ENCODE measurements at places on chromosomes 13 and 19.

GRCh38 chr13:31022928-31023530 lies 90.6 kb downstream of the TEX26 start:
- no peak for DNase-seq

DNA sequence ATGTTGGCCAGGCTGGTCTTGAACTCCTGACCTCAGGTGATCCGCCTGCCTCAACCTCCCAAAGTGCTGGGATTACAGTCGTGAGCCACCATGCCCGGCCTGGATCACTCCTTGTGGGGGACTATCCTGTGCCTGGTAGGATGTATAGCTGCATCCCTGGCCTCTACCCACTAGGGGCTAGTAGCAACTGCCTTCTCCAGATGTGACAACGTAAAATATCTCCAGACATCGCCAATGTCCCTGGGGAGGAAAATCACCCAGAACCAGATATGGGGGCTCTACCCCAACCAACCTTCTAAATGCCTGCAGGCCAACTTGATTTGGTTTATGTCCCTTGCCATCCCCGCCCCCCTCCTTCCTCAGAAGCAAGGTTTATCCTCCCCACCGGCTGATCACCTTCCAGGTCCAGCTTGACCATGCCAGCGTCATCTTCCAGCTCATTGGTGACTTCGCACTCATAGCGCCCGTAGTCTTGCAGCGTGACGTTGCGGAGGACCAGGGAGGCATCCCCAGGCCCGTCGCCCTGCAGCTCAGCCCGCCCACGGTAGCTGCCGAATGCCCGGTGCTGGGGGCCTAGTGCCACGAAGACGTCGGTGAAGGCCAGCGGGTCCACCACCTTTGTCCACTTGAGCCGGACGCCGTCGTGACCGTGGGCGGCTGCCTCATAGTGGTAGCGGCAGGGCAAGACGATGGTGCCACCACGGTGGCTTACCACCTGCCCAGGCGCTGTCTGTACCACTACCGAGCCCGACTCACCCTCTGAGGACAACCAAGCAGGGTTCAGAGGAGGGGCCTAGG lies 12.5 kb downstream of the TM6SF2 start:
- DNase-seq = no peak

DNA sequence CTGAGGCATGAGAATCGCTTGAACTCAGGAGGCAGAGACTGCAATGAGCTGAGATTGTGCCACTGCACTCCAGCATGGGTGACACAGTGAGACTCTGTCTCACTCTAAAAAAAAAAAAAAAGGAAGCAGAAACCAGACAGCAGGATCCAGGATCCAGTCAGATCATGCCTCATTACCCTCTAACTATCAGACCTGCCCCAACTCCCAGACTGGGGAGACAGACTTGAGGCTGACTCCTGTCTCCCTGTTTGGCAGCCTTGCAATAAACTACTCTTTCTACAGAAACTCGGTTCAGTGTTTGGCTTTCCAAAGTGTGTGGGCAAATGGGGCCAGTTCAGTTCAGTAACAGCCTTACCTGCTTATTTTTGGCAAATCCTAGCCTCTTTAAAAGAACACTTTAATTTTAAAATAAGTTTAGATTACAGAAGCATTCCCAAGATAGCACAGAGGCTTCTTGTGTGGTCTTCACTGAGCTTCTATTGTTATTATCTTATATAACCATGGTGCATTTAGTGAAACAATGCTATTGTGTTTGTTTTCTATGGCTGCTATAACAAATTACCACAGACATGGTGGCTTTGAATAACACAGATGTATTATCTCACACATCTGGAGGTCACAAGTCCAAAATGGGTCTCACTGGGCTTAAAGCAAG lies 18.5 kb downstream of the RASL11A start:
- DNase-seq = no peak

GRCh38 chr19:55581823-55582223 lies 1.2 kb upstream of the ZNF579 start:
- DNase-seq = no peak

- DNase-seq = no peak
These were observed 38.8 kb downstream of the SHISA2 start for GRCh38 chr13:26012995-26013394.

- DNase-seq = no peak
These were observed 615.5 kb upstream of the KLHL1 start for GRCh38 chr13:70723732-70724131.

DNA sequence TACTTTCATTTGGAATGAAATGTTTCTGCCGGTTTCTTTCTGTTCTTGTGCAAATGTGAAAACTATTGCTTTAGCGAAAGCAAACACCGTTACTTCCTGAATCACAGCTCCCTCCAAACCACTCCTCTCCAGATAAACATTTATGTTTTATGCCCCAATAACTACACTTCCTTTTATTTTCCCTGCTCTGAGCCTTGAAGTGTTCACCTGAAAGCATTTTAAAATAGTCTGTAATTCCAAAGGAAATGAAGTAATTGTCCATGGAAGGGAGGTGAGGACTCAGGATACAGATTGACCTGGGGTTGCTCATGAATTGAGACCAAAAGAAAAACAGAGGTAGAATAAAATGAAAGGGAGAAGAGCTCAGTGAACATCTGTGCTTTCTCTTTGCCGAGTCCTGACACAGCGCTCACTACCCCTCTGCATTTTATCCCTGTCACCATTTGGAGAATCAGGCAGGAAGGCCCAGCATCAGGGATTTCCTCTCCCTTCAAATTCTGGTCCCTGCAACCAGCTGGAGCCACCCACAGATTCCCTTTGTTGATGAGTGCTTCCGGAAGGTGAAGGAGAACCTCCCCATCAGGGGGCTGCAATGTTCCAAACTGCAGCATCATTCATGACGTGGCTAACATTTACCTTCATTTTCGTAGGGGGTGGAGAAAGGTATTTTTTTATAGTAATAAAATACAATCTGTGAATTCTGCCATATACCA lies 171.9 kb downstream of the ITGBL1 start:
- no peak for DNase-seq

Measured in bone marrow (tissue), 2 donors.